LNCaP clone FGC (cell line): ENCODE measurements at places on chromosomes 1 and 21.

DNA sequence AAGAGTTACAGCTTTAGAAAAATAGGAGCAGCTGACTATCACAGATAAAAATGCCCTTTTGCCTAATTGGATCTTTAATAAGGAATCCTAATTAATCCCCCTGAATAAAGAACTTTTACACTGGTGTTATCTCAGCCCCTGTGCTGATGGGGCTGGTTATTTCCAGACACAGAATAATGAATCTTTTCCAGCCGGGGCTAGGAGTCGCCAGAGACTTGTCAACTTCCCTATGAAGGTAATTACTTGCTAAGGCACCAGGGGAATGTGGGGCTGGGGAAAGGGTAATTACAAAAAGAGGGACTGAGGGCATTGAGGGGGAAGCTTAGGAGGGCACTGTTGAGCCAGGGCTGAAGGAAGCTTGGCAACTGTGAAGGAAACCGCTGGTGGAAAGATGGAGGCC, 34.5 kb downstream of the HMGB4 start:
- DNase-seq = no peak

- no peak for DNase-seq
Measured at GRCh38 chr1:185439727-185440415, 122.8 kb upstream of the IVNS1ABP start.

- peak; percentile 77 for DNase-seq
Measured at GRCh38 chr1:67647036-67647798, 37.8 kb upstream of the GADD45A start.

GRCh38 chr1:235984041-235984825, 80.7 kb downstream of the NID1 start:
- DNase-seq = no peak

DNA sequence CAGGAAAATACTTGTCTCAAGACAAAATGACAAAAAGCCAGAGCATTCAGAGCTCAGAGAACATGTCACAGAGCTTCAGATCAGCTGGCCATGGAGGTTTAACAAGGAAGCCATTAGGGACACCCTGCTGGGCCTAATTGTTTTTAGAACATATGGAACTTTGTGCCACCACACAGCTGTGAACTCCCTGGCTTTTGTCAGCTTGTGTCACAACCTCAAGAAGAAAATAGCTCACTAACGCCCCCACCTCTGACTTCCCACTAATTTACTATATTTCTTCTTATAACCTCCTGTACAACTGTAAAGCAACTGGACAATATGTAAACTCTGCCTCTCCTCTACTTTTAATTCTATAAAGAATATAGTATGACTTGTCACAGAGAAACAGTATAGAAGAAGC, 21.0 kb upstream of the TDRD10 start:
- no peak for DNase-seq

- DNase-seq = no peak
Measured at GRCh38 chr1:156578055-156578454, 1.5 kb upstream of the TTC24 start.

GRCh38 chr21:19236209-19236608, 832.6 kb upstream of the TMPRSS15 start:
- DNase-seq = no peak

GRCh38 chr21:35602811-35603362, 457.4 kb downstream of the SETD4 start:
- DNase-seq = no peak

- DNase-seq = no peak
Measured at GRCh38 chr21:36183144-36183795, 26.6 kb downstream of the DOP1B start.

GRCh38 chr1:89433421-89433820, 69.6 kb downstream of the GBP6 start:
- no peak for DNase-seq

DNA sequence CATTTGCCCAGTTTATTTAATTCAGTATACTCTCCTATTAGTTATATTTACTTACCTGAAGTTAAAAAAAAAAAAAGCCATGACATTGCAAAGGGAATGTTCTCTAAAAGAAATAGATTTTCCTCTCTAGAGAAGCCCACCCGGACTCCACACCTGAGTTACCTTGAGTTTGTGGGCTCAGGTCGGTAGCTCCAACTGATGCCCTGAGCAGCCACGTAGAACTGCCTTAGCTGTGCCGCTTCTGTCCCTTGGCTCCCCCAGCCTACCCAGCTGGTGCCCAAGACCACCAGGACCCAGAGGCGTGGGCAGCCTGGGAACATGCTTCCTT, 250 bp downstream of the F5 start:
- DNase-seq = no peak

- DNase-seq = no peak
Measured at GRCh38 chr1:77668924-77669449, 13.5 kb downstream of the ZZZ3 start.

GRCh38 chr1:241842565-241842964, 5.4 kb upstream of the EXO1 start:
- DNase-seq = no peak

DNA sequence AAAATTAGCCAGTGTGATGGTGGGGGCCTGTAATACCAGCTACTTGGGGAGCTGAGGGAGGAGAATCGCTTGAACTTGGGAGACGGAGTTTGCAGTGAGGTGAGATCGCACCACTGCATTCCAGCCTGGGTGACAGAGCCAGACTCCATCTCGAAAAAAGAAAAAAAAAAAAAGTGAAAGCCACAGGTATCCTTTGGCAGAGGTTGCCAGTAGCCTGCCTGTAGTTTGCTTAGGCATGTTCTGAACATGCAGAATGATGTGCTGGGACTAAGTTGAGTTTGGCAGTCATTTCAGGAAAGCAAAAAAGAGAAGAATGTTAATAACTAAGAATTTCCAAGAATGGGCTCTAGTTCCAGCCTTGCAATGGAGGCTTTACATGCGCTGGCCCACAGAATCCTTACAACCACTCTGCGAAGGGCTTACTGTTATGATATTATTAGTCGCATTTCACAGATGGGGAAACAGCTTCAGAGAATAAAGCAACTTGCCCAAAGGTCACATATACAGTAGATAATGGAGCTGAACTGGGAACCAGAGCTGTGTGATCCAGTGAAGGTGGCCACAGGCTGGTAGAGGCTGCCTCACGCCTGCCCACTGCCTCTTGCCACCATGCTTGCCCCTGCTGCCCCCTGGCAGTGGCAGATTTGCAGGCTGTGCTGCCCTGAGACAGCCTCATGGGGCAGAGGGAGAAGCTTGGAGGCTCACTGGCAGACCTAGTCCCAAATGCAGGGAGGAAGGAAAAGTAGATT, 66.5 kb upstream of the LYST start:
- DNase-seq = no peak

DNA sequence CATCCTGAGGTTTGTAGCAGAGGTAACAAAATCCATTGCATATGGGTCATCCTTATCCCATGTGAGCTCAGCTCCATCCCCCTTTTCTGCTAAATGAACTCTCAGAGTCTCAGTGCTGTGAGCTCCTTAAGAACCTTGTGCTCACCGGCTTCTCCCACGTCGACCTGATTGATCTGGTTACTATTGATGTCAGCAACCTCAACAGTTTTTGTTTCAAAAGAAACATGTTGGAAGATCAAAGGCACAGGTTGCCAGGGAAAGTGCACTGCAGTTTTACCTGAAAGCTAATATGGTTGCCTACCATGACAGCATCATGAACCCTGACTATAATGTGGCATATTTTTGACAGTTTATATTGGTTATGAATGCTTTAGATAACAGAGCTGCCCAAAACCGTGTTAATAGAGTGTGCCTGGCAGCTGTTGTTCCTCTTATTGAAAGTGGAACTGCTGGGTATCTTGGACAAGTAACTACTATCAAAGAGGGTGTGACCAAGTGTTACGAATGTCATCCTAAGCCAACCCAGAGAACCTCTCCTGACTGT, 131.4 kb downstream of the HS2ST1 start:
- DNase-seq = no peak

- DNase-seq = no peak
Measured at GRCh38 chr1:98129491-98129890, 208.7 kb upstream of the DPYD start.

GRCh38 chr1:29597861-29598260, 361.5 kb downstream of the PTPRU start:
- no peak for DNase-seq

DNA sequence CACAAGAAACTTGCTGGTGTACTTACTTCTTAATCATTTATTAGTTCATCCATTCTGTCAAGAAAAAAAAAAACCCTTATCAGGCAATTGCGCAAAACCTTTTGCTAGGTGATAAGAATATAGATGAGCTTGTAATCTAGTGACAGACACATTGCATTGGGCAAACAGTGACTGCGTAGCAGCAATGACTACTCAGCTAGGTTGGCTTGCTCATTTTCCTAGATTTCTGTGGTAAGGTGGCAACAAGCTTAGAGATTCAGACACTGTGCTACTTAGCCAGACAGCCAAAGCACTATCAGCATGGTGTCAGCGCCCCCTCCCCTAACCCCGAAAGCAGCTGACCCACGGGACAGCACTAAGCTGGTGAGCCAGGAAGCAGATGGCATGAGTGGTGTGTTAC, 203.1 kb downstream of the BARHL2 start:
- no peak for DNase-seq

DNA sequence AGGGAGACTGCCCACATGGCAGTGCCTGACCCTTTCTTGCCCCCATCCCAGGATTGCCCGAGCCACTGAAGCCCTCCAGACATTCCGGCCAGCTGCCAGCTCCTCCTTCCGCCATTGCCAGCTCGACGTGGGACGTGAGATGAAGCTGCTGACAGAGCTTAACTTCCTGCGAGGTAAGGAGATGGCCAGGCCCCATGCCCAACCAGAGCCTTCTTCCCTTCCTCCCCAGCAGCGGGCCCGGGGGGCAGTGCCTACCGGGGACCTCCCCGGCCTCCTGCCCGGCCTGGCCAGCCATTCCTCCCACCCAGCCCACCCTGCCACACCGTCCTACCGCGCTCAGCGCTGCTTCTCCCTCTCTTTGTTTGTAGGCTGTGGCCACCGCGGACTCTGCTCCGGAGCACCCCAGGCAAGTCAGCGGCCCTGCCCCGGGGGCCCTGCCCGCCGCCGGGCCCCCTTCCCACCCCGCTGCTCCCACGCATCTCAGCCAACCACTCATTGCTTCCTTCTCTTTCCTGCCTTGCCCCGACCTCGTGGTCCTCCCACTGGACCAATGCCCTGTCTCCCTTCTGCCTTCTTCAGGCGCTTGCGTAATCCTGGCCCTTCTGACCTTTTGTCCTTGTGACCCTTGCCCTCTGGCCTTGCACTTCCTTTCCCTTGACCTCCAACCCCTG, 4.9 kb downstream of the TRIM46 start:
- DNase-seq = no peak

DNA sequence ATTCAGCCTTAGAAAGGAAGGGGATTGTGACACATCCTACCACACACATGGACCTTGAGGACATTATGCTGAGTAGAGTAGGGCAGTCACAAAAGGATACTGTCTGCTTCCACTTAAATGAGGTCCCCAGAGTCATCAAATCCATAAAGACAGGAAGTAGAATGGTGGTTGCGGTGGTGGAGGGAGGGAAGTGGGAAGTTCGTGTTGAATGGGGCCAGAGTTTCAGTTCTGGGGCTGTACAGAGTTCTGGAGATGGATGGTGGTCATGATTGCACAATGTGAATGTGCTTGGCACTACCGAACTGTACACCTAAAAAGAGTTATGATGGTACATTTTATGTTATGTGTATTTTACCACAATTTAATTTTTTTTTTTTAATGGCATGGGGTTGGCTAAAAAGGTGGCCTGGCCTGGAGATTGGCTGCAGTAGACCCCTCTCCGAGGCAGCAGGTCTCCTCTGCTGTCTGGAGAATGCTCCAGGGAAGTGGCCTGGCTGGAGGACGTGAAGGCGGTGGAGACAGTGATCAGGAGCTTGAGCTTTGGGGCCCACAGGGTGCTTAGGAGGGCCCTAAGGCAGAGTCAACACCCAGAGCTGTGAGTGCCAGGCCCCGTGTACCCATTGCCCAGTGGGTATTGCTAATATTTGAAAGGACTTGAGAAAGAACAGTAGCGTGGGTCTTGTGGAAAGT, 30.4 kb downstream of the IFNGR2 start:
- no peak for DNase-seq

DNA sequence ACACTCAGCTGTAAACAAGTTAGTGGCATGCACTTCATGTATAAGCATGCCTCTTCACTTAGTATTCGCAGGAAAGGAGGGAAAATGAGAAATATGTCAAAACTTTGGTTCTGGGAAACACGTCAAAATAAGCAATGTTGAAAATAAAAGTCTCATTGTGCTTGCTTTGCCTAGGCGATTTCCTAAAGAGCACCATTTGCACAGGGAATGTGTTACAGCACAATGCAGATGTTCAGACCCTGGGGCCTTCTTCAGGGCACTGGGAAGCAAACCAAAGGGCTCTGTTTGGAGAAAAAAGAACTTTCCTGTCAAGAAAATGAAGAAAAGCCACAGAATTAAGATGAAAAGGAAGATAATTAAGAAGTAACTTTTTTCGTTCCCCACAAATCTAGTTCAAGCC, 98.6 kb upstream of the PLD5 start:
- DNase-seq = no peak

GRCh38 chr1:55141295-55141893, 73.8 kb downstream of the USP24 start:
- DNase-seq = no peak

DNA sequence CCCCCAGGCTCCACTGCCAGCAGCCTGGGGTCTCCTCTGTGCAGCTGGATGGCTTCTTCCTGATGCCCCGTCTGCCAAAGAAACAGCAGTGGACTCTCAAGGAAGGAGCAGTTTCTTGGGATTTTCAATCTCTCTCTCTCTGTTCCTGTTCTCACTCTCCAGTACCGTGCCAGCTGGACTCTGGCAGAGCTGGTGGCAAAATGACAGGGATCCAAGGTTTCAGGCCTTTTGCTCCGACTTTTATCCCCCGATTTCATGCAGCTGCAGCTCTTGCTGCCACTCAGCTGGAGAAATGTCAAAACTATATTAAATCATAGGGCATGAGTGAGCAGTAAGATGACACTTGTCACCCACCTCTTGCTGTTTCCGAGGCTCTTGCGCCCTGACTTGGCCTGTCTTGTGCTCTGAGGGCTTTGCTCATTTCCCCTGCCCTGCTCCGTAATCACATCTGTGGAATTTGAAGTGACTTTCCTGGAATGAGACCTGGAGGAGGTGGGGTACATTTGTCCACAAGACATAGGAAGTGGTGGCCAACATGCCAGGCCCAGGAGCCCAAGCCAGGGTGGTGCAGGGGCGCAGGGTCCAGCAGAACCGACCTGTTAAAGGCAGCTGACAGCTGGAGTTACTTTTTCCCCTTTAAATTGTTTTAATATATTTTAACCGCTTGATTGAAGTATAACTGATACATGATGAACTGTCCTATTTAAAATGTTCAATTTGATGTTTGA, 576.2 kb downstream of the PTPRU start:
- no peak for DNase-seq

- no peak for DNase-seq
Measured at GRCh38 chr1:12204140-12204539, 25.7 kb upstream of the VPS13D start.

DNA sequence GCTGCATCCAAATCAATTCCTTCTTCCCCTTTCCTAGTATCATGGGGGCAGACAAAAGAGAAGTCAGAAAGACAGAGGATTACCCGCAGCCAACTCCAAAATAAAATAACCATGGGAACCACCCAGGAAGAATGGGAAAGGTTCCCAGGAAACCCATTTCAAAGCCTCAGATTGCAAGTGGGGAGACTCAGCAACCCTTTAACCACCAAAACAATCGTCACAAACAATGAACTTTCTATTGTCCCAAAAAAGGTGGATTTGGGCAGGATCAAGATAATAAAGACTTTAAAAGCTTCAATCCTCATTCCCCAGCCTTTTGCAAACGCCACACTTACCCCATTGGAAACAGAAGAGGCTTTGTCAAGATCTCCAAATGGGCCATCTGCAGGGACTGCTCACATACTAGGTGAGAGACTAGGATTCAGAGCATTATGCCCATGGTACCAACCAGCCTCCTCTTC, 5.1 kb downstream of the TIAM1 start:
- DNase-seq = no peak
